Sciatic nerve (tissue), 2 donors: ENCODE measurements at places on chromosomes 7 and 10. TPM values are rescaled to one million over a fixed set of nuclear protein-coding genes. Genes with fewer than 3 reads are reported as not detected.

- DNase-seq: peak; percentile 68
These were observed 118.2 kb downstream of the CDK6 start for GRCh38 chr7:92717993-92718716.

- no peak for DNase-seq
These were observed 959.4 kb downstream of the PCDH15 start for GRCh38 chr10:53841483-53842145.

DNA sequence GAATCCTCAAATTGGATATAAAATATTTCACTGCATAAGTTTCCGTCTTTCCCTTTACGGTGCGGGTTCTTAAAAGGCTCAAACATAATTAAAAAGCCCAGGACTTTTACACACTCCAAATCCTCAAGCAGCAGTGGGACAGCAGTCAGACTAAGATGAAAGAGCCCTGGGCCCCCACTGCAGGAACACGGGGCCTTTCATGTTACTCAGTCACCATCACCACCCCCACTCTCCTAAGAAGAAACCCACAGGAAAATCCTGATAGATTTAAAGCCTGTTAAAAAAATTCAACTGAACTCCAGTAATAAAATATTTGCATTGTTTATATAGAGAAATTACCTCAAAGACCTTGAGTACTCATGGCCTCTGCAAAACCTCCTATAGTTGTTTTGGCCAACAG is 74.0 kb upstream of the TRIL start:
- no peak for DNase-seq

DNA sequence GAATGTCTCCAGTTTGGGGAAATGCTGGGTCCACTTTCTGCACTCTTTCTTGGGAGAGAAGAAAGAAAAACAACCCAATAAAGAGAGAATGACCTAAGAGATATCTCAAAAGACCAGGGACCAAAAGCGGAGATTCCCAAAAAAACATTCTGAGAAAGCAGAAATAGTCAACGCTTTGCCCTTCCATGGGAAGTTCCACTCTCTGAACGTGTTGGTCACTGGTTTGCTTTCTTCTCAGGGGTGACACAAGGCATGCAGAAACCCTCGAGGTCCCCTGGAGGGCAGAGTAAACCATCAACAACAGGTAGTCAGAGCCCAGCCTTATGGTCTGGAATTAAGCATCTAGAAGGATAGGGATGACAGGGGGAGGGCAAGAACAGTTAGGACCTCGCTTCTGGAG is 26.2 kb upstream of the AOAH start:
- DNase-seq: no peak

- DNase-seq: no peak
These were observed 25.0 kb downstream of the RGS10 start for GRCh38 chr10:119517235-119518141.

GRCh38 chr7:46357851-46358250 is 436.8 kb upstream of the IGFBP3 start:
- no peak for DNase-seq

DNA sequence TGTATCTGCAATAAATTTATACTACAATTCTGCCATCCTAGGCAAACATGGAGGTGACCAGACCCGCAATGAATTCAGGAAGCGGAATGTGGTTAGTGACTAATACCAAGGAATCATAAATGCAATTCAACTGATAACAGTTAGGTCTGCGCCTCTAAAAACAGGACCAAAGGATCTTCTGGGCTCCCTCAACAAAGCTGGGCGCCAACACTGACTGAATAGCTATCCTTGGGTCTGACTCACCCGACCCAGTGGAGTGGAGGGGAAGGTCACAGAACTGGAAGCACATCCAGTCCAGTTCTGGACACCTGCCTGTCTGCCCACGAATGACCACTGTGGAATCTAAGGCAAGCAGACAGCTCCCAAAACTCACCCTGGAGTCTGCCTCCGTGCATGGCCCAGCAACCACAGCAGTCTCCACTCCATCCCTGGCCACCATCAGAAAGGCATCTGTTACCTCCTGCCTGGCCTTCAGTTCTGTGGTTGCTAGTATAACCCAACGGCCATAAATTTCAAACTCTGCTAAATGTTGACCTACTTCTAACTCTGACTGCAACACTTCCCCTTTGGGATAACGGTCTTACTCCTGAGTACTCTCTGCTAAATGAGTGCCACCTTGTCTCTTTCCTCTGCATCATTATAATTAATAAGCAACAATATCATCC is 43.0 kb upstream of the DLX6 start:
- peak; percentile 60 for DNase-seq

GRCh38 chr10:69939481-69939880 is 113.2 kb upstream of the MACROH2A2 start:
- DNase-seq: no peak

GRCh38 chr7:147894271-147894670 is 696.3 kb upstream of the C7orf33 start:
- no peak for DNase-seq

GRCh38 chr7:128017460-128017859 is 13.8 kb downstream of the LRRC4 start:
- no peak for DNase-seq

- no peak for DNase-seq
These were observed 10.7 kb downstream of the CUTC start for GRCh38 chr10:99742701-99743100.

DNA sequence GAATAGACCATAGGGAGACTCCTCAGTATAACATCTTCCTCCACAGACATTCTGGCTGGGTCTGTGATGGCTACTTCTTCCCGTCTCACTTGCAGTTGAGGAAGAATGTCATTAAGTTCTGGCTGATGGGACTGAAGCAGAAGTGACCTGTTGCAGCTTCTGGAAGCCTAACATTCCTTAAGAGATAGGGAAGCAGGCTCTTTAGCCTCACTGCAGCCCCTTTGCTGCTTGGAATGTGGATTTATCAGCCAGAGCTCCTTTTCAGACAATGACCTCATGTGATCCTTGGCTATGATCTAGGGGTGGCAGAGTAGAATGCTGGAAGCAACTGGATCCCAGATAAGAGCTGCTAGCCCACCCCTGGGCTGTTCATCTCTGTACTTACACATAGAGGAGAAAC is 142.5 kb downstream of the RNF216 start:
- DNase-seq: no peak

TMEM184A gene
- total RNA-seq: 0.27 TPM

GCK gene
- total RNA-seq: 1.9 TPM

NEUROD6 gene
- total RNA-seq: not detected

SLC26A3 gene
- not detected for total RNA-seq

AMPH gene
- total RNA-seq: 5.9 TPM

SPDYE6 gene
- total RNA-seq: not detected

UCN3 gene
- not detected for total RNA-seq
